ENCODE measurements at places on chromosomes 5 and 9. TPM values are rescaled to one million over a fixed set of nuclear protein-coding genes. Genes with fewer than 3 reads are reported as not detected.
A peak's percentile ranks its signal among the peaks of the same experiment; 100 is the strongest.

FAM200C gene
- polyA plus RNA-seq, result 1.3 TPM

FOXE1 gene
- 0.11 TPM for polyA plus RNA-seq

GRCh38 chr5:153863951-153864350 is 174.8 kb downstream of the FAM114A2 start:
- no peak for DNase-seq

DNA sequence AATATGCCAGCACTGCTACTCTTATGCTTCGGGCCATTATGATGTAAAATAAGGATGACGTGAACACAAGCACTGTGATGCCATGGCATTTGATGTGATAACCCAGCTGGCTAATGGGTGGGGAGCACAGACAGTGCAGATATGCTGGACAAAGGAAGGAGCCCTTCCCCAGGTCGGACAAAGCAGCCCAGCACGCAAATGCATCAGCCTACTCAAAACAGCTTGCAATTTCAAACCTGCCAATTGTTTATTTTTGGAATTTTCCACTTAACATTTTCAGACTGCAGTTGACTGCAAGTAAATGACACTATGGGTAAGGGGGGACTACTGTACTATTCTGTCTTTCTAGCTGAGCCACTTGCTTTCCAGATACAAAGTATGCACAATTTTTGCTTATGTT is 181.3 kb downstream of the DCP2 start:
- DNase-seq, result no peak

DNA sequence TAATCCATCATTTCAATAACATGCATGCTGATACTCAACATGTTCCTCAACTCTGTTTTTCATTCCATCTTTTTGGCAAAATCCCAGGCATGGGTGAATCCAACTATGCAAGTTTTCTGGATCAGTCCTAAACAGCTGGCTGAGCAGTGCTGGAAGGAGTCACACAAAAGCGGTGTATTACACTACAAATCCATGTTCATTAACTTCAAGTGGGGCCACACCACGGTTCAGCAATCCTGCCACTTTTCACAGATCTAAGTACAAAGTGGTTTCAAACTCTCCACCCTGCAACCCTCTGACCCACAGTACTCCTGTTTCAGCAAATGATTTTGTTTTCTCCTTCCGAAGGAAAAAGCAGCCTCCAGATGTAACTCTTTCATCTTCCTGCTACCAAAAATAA is 222.5 kb downstream of the EPB41L4A start:
- DNase-seq, result no peak

GRCh38 chr5:6435356-6435755 is 13.3 kb upstream of the UBE2QL1 start:
- DNase-seq, result no peak

DNA sequence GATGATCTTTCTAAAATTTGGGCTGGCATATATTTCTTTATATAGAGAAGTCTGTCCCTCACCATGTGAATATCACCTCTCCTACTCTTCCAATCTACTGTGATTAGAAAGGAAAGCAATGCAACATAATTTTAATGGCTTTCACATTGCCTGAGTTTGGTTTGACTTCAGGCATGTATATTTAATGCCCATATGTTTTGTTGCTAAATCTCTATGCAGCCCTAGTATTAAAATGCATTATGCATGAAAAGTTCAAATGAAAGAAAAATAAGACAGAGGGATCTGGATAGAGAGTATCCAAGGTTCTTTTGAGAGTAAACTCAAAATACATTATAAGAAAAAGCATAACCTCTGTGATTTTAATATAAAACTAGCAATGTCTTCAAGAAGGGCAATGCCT is 518.3 kb downstream of the PRR16 start:
- DNase-seq, result no peak

FBLL1 gene
- polyA plus RNA-seq, result 0.05 TPM

- DNase-seq, result peak; percentile 9
These were observed 61.1 kb downstream of the SPATA31C2 start for GRCh38 chr9:88077071-88077617.

- DNase-seq, result no peak
These were observed 3.5 kb upstream of the ACTBL2 start for GRCh38 chr5:57486027-57486602.

DNA sequence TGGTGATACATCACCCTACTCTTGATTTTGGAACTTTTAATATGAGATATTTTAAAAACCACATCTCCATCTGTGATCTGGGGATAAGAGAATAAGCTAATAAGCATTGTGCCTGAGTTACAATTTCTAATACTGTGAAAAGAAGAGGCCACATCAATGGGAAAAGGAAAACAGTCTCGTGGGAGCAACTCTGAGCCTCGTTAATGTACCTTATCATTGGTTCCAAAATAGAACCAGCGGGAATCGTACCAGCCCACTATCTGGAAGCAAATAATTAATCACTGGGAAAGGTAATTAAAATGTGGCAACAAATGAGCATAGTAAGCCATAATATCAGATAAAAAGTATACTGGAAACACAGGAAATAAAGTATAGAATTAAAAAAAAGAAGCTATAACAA is 28.0 kb upstream of the CEP78 start:
- DNase-seq, result no peak

DNA sequence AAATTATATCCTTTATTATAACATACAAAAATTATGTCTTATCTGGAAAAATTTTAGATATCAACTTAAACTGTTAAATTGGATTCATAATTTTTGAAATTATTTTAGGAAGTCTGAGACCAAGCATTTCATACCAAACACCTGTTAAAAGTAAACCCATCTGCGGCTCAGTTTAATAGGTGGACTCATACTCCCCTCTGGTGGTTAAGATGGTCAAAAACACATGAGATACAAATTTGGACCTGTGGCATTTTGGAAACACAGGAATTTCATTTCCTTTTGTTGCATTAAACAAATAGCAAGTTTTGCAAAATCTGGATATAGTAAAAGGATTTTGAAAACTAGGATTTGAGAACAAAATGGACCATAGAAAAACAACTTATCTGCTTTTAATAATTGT is 53.7 kb downstream of the RGMB start:
- DNase-seq, result peak; percentile 20

GPRIN1 gene
- polyA plus RNA-seq, result 3.7 TPM

SELENOP gene
- polyA plus RNA-seq, result 0.57 TPM

DNA sequence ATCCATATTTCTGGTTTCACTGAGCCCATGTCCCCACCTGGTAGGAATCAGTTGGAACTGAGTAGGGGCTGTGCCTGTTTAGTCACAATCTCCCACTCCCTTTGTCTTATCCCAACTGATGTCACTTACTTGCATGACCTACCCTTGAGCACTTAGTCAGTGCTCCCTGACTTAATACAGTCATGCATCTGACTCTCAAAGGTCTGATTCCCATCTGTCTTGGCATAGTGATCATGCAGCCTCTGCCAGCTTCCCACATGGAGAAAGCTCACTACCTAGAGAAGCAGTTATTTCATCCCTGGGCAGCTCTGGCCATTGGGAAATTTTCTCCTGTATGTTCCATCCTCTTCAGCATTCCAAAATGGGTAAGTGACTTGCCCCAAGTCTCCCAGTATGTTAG is 24.8 kb downstream of the ABLIM3 start:
- peak; percentile 28 for DNase-seq

DNA sequence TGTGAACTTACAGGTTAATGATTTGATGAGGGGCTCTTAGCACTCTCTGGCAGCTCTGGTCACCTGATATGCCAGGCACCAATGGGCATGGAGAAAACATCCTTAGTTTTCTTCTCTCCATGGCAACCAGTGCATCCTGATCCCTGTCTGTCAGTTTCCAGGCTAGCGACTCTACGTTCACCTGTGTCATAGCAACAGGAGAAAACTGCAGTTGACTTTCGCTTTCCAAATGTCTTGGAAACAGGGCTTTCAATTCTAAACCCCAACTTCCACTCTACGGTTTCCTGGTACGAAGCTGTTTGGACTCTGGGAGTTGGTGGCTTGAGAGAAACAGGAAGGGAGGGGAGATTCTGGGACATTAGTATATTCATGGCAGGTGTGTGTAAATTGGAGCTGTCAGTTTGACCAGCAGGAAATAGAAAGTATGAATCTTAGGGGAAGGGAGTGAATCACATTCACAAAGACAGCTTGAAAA is 74.4 kb downstream of the SLC28A3 start:
- DNase-seq, result no peak

DNA sequence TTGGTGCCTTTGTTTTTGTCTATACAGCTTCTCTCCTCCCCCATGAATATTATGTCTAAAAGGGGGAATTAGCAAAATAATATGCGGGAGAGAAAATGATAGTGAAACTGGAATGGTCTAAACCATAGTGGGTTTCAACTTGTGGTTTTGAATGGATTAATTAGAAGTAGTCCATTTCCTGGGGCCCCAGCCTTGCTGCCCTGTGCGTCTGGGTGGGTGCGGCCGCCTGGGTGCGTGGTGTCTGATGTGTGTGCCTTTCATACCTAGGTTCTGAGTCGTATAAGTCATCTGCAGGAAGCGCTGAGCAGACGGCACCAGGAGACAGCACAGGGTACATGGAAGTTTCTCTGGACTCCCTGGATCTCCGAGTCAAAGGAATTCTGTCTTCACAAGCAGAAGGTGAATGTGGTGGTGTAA is 120.0 kb upstream of the CACNA1B start:
- peak; percentile 77 for DNase-seq

DNA sequence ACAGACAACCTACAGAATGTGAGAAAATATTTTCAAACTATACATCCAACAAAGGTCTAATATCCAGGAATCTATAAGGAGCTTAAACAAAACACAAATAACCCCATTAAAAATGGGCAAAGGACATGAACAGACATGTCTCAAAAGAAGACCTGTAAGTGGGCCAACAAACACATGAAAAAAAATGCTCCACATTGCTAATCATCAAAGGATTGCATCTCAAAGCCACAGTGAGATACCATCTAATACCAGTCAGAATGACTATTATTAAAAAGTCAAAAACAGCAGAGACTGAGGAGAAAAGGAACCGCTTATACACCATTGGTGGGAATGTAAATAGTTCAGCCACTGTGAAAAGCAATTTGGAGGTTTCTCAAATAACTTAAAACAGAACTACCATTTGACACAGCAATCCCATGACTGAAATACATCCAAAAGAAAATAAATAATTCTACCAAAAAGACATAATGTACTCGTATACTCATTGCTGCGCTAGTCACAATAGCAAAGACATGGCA is 39.1 kb upstream of the C5orf63 start:
- DNase-seq, result peak; percentile 83

OR1Q1 gene
- polyA plus RNA-seq, result not detected

DNA sequence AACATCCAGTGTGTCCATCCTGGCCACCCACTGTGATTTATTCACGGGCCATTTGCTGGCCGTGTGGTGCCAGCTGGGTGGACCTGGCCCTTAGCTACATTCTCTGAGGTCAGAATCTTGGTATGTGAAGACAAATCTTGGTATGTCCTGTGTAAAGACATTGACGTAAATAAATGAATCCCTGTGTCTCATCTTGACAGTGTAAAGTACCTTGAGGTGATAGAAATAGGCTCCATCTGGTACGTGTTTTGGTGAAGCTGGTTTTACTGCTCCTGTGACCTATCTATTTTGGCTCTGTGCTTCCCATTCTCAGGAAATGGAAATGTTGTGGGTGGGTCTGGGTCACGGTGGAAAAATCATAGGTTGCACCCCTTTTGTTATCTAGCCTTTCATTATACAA is 245.4 kb upstream of the ANKH start:
- no peak for DNase-seq

GRCh38 chr5:102040326-102040725 is 255.8 kb downstream of the SLCO4C1 start:
- no peak for DNase-seq

DNA sequence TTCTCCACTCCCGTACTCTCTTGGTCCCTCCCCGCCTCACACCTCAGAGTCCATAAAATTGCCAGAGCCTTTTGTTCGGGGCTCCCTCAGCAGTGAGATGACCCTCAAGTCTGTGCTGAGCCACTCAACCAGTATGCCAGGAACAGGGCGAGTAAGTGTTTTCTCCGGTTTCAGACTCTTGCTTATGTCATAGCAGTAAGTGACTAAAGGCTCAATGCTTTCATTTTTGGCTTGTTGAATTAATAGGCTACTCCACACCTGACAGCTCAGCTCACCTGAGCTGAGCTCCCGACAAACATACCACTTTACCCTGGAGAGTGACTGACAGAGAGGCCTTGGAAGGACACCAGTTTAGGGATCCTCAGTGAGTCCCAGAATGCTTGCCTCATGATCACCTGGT is 30.5 kb downstream of the PCSK1 start:
- DNase-seq, result no peak

GRCh38 chr9:3177146-3177761 is 333.4 kb upstream of the PUM3 start:
- DNase-seq, result no peak

TPPP gene
- 0.46 TPM for polyA plus RNA-seq

- peak; percentile 21 for DNase-seq
These were observed 839.1 kb downstream of the NR2F1-AS1 start for GRCh38 chr5:92741906-92742305.

BASP1 gene
- 60.4 TPM for polyA plus RNA-seq

SEC24A gene
- 19.9 TPM for polyA plus RNA-seq

- no peak for DNase-seq
These were observed 743.3 kb upstream of the PTPRD start for GRCh38 chr9:11356067-11356466.

GRCh38 chr5:153970496-153970895 is 68.2 kb downstream of the FAM114A2 start:
- DNase-seq, result no peak

GRCh38 chr5:33409435-33410170 is 31.2 kb upstream of the TARS1 start:
- DNase-seq, result no peak

SHROOM1 gene
- 5.7 TPM for polyA plus RNA-seq

PCDHB6 gene
- 0.46 TPM for polyA plus RNA-seq

- DNase-seq, result no peak
These were observed 35.3 kb downstream of the HRH2 start for GRCh38 chr5:175692996-175693710.

TXNDC8 gene
- not detected for polyA plus RNA-seq

GRCh38 chr5:138947780-138948179 is 72.6 kb upstream of the LRRTM2 start:
- DNase-seq, result no peak

GRCh38 chr5:93794954-93795353 is 53.6 kb upstream of the POU5F2 start:
- DNase-seq, result no peak

- no peak for DNase-seq
These were observed 344.2 kb downstream of the TMEM161B start for GRCh38 chr5:87924436-87924835.

DNA sequence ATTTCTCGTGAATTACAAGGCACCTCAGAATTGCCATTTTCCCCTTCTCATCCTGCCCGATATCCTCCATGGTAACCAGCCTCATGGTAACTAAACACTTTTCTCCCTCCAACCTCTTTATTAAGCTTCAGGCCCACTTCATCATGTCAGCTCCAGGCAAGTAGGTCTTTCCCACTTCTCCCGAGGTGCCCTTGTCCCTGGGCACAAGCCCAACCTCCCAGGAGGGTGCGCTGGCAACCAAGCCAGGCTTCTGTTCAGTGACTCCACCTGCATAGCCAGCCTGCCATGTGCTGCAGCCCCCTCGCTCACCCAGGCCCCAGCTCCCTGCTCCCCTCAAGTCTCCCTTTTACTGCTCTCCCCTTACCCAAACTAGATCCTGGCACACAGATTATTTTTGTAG is 47.4 kb upstream of the AFAP1L1 start:
- DNase-seq, result no peak
